COR-L47 (cell line): ENCODE measurements at places on chromosomes 12 and 14.

GRCh38 chr12:102439426-102440405, 40.6 kb downstream of the IGF1 start:
- no peak for DNase-seq

GRCh38 chr12:11545484-11546330, 103.8 kb upstream of the ETV6 start:
- DNase-seq = no peak

DNA sequence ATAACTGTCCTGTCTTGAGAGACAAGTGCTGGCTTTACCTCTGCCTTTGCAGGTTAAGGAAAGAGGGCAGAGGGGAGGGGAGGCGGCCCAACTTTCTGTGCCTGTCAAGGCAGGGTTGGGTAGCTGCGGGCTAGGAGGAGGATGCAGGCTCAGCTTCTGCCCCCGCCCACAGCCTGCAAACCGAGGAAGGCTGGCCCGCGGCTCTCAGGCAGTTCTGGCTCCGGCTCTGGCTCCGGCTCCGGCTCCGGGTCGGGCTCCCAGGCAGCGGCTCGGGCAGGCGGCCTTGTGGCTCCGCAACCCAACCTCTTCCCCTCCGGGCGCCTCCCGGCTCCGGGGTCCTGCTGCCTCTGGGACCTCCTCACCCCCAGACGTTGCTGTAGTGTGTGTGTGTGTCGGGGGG, 92.9 kb downstream of the TMEM30B start:
- no peak for DNase-seq

GRCh38 chr12:78194448-78194847, 363.8 kb downstream of the NAV3 start:
- DNase-seq = no peak

- peak; percentile 88 for DNase-seq
Measured at GRCh38 chr14:91372671-91373495, 44.7 kb downstream of the CCDC88C start.

DNA sequence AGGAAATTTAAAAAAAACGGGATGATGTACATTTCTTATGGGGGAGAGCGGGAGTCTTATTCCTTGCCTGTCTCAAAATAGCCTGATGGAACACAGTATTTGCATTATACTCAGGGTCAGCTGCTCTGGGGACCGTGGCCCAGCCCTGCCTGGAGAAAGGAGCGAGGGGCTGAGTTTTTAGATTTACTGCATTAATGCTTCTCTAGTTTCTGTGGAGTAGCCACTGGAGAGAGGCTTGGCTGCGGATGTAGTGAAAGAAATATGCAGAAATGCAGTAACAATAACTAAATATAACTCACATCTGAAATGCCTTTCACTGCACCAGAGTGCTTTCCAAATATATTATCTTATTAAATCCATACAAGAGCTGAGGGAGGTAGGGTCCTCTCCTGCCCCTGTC, 87.6 kb upstream of the MAP1LC3B2 start:
- no peak for DNase-seq

GRCh38 chr12:102740141-102740955, 176.7 kb downstream of the PAH start:
- peak; percentile 16 for DNase-seq

- no peak for DNase-seq
Measured at GRCh38 chr14:59195912-59196311, 7.4 kb downstream of the DAAM1 start.

GRCh38 chr12:47078733-47079467, 521 bp upstream of the PCED1B start:
- no peak for DNase-seq

DNA sequence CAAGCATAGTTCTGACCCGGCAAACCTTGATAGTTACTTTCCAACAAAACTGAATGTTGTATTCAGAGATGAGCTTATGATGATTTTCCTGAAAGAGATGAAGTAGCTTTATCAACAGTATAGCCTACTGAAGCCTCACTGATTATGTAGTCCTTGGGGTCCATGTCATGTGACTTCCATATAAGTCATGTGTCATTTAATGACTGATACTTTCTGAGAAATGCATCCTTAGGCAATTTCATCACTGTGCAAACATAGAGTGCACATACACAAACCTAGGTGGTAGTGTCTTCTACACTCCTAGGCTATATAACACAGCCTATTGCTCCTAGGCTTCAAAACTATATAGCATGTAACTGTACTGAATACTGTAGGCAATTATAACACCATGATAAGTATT, 28.5 kb upstream of the TUBA1C start:
- no peak for DNase-seq

DNA sequence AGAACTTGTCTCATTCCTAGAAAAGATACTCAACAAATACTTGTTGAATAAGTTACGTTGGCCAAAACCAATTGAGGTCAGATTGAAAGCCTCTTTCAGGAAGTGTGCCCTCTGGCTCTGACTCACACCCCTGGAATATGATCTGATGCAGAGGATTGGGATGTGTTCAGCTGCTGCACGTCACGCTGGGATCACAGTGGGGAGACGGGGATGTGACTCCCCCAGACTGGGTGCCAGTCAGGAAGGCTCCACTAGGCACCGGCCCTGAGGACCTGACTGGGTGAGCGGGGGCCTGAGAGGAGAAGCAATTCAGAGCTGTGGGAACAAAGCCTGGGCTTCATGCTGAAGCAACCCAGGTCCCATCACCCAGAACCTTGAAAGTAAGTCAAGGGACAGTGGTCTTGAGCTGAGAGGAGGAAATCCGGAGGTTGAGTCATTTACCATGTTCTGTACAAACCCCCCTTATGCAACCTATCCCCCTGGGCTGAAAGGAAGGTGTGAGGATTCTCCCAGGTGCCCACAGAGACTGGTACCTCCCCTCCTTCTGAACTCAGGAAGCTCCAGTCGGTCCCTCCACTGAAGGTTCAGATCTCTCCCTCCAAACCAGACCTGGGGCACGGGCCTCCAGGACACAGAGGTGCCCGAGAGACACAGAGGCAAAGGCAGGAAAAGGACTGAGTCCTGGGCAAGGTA, 3.9 kb downstream of the CEBPE start:
- DNase-seq = no peak

DNA sequence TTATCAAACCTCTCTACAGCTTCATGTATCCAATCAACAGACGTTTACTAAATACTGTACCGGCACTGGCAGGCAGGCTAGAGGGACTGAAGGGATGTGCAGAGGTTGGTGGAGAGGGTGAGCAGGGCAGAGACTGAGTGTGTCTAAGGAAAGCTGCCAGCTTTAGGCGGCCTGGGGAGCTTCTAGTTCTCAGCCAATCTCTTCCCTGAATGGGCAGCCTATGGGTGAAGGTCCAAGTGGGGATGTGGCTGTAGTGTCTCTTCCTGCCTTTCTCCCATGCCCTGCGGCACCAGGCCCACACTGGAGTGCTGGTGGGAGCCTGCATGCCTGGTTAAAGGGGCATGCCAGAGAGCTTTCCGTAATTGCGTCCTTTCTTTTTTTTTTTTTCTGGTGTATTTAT, 239.8 kb downstream of the CACNA1C start:
- no peak for DNase-seq

GRCh38 chr12:97456571-97457188, 5.9 kb upstream of the RMST start:
- DNase-seq = no peak

DNA sequence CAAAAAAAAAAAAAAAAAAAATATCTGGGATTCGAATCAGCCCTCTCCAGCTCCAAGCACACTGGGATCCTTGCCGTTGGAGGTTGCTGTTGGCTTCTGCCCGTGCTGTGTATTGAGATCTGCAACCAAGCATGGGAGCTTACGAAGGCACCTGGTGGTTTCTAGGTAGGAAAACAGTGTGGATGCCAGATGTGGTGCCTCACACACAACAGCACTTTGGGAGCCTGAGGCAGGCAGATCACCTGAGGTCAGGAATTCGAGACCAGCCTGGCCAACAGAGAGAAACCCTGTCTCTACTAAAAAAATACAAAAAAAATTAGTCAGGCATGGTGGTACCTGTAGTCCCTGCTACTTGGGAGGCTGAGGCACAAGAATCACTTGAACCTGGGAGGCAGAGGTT, 47.4 kb downstream of the ATF7 start:
- DNase-seq = no peak

- DNase-seq = no peak
Measured at GRCh38 chr12:88258396-88258795, 116.3 kb downstream of the TMTC3 start.

DNA sequence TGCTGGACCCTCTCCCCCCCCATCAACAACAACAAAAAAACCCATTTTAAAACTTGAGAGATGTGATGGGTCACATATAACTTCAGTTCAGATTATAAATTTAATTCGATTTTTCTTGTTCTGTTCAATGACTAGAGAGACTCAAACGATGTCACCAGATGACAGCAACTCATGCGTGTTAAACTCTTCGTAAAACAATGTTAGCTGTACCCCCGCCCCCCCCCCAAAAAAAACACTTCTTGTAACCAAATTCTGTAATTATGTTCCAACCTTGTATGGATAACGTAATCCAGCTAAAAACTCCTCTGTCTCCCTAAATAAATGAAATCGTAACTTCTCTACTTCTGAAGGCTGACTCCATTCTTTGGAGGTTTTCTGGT, 614 bp upstream of the NACA start:
- no peak for DNase-seq

- DNase-seq = peak; percentile 40
Measured at GRCh38 chr12:54227376-54227775, 38.6 kb upstream of the SMUG1 start.

DNA sequence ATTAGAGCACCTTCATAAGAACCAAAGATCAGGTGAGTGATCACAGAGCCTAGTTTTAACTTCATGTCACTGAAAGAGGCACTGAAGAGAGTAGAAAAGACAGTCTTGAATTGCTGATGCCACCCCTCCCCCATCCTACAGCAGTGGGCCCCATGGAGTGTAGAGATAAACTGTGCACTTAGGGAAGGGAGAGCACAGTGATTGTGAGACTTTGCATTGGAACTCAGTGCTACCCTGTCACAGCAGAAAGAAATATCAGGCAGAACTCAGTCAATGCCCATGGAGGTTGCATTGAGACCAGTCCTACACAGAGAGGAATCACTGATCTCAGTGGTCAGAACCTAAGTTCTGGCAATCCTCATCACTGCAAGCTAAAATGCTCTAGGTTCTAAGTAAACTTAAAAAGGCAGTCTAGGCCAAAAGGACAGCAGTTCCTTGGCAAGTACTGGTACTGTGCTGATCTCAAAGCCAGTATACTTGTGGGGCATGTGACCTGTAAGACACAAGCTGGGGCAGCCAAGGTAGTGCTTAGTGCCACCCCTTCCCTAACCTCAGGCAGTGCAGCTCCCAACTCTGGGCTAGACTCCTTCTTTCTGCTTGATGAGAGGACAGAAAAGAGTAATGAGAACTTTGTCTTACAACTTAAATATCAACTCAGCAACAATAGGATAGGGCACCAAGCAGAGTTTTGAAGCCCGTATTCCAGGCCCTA, 94.1 kb downstream of the FSCB start:
- DNase-seq = no peak

GRCh38 chr12:128772249-128772648, 51.5 kb downstream of the SLC15A4 start:
- DNase-seq = no peak

- DNase-seq = no peak
Measured at GRCh38 chr12:57628280-57629191, 4.5 kb downstream of the B4GALNT1 start.

DNA sequence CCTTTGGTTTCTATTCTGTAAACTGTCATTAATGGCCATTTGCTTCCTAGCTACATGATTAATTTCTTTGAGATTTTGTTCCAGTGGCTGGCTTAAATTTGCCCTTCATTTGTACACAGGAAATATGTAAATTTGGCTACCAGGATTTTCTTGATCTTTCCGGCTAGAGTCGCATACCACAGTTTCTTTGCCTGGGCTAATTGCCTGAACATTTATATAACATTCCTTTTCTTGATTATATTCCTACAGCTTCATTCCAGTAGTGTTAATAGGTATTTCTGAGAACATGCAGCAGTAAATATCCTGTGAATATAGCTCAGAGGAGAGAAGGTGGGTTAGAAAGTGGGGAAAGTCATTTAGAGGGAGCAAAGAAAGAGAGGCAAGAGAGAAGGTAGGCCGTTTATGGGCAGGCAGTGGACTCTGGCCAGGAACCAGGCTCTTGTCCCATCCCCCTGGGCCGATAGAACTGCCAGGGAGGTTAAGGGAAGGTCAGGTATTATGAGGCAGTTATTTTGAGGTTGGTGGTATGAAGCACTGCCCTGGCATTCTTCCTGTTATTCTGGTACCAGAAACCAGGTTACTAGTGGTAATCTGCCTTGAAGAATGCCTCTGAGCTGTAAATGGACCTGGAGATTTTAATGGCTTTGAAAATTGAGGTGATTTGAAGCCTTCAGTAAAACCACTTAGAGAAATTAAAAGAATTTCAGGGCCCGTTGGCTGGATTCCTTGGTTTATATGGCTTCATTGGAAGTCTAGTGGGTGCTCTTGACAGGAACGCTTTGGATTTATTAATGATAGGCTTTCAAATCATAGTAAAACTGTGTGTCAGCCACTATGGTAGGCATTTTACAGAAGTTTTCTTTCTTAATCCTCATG, 4.4 kb downstream of the RNF10 start:
- DNase-seq = no peak

GRCh38 chr14:102727336-102728095, 49.7 kb upstream of the TRAF3 start:
- DNase-seq = no peak

DNA sequence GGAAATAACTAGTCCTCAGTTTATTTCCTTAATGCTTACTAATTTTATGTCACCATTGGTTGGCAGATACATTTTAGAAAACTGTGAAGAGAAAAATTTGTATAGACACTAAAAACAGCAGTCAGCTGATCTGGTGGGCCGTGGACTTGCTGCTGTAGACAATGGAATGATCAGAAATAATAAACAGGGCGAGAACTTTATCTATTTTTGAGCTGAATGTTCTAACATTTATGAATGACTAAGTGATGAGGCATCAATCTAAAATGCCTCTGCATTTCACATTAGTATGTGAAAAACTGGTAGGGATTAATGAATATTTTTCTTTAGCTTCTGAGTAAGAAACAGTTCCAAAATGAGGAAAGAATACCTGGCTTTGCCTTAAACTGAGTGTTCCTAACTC, 24.8 kb upstream of the PKP2 start:
- DNase-seq = no peak
